Fibroblast of skin of scalp (primary cell): ENCODE measurements at places on chromosomes 5 and 9.

DNA sequence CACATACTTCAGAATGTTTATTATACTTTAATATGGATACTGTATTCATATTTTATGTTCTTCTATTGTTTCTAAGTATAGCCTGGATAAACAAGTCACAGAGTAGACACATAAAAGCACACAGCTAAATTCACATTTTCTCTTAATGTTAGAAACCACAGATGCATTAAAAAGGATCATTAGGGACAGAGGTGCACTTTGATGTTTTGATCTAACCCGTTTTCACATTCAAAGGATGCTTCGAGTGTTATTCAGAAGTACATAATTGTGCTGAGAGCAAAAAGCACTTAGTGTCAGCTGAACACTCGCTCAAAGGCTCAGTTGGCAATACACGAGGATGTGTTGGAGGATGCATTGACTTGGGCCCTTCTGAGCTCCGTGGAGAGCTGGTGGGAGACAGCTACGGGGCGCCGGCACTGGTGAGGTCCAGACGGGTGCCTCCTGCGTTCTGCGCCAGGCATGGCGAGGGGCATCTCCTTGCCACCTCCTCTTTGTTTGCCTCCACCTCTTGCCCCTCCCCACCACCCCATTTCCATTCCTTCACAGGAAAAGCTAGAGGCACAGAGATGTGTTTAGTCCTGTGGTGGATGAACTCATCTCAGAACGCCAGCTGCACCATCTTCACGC lies 35.5 kb downstream of the MED10 start:
- DNase-seq = no peak

DNA sequence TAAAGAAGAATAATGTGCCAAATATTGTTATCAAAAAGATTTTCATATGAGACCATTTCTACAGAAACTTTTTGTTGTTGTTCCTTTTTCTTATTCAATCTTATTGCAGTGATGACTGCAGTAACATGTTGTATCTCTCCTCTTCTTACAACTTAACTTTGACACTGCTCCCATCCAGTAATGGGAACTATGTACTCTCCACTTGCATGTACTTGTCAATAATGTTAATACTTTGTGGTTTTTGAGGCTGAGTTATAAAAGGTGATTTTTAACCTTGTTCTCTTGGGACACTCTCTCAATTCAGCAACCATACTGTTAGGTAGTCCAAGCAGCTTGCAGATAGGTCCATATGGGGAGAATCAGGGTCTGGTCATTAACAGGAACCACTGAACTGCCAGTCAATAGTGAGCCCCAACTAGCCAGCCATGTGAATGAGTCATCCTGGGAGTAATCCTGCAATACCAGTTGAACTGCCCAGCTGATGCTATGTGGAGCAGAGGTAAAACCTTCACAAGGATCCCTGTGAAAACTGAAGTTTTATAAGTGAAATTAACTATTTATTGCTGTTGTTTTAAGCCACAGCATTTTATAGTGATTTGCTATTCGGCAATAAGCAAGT lies 199.6 kb upstream of the DAB2 start:
- peak; percentile 13 for DNase-seq

DNA sequence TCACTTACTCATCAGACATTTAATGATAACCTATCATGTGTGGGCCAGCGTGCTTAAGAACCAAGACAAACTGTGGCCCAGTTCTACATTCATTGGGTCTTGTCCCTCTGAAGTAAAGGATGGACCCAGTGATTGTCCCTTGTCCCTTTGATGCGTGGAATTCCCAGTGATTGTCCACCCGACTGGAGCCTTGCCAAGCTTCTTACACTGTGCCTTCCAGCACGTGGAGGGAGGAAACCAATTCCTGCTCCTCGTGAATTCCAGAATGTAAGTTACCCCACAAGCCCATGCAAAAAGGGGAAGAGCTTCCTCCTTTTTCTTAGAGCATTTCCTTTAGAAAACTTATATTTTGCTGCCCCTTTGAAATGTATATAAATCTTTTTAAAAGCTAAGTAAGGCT lies 7.9 kb downstream of the CKMT2 start:
- no peak for DNase-seq

DNA sequence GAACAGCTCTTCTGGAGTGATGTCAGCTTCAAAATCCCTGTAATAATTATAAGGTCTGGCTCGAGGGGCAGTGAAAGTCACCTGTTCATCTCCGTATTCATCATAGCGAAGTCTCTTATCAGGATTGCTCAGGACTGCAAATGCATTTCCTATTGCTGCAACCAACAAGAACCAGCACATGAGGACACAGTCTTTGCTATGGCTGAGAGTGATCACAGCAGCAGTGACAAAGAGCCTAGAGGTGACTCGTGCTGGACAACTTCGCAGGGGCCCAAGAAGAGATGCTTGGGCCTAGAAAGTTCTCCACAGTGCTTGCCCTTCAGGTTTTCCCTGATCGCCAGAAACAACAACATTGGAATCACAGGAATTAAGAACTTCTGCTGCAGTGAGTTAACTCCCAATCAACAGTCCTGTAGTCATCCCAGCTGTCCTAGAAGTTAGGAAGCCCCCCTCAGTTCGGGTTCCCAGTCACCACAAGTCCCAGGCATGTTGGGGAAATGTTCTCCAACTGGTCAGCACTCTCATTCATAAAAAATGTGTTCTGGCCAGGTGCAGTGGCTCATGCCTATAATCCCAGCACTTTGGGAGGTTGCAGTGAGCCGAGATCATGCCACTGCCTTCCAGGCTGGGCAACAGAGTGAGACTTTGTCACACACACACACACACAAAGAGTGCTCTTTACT lies 13.0 kb downstream of the DNAJC18 start:
- peak; percentile 92 for DNase-seq

GRCh38 chr5:132466433-132467286 lies 23.9 kb downstream of the IRF1 start:
- peak; percentile 85 for DNase-seq

GRCh38 chr9:106862821-106863720 lies at the start of gene ZNF462:
Gene ZNF462, plus strand, starts transcription at chr9:106863166. Its CDS starts 60,218 bp downstream, at chr9:106923384.
- peak; percentile 82 for DNase-seq

DNA sequence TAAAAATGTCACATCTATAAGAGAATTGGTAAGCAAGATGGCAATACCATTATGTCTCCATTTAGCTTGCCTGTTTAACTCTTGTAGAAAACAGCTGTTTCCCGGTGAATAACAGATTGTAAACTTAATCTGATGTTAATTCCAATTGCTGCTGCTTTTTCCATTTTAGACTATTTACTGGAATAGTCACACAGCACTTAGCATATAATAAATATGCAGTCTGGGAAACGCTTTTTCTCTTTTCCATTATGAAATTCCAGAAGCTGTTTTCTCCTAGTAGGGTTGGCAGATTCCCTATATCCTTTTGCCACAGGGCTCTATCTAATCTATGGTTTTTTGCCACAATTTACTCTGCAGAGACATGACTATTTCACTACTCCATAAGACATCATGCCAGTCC lies 148.0 kb downstream of the CEMIP2 start:
- DNase-seq = no peak

- DNase-seq = peak; percentile 36
Observed at GRCh38 chr9:104905153-104905901, 22.6 kb downstream of the ABCA1 start.

DNA sequence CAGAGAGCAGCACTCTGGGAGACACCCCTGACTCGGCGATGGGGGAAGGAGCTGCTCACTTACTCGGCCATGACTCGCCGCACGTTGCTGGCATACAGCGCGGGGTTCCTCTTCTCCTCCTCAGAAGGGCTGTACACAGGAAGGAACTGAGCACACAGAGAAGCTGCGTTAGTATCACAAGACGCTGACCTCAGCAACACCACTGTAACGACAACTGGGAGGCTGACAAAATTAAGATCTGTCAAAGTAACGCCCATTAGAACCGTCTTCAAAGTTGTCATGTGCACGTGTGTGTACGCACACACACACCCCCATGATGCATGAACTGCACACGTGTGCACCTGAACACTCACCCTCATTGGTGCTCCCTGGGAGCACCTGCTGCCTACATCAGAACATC lies 32.1 kb upstream of the SLC6A3 start:
- DNase-seq = no peak

DNA sequence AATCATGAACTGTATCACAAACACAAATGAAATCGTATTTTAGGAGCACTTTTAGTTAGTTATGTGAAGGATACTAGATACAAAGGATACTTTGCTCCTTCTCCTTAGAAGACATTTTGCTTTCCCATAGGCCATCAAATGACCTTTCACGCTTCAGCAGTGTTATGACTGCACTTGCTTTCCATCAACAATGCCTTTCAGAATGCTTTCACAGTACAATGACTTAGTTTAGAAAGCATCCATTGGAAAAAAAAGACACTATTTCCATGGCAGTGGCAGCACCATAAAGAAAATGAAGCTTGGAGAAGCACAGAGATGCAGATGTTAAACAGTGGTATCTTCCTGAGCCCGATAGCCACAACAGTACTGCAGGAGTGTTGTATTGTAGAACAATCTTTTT lies 203.9 kb downstream of the PCSK1 start:
- no peak for DNase-seq

- DNase-seq = peak; percentile 66
Observed at GRCh38 chr5:109693535-109694400, 4.0 kb downstream of the MAN2A1 start.

GRCh38 chr5:5770825-5771224 lies 348.3 kb downstream of the ICE1 start:
- DNase-seq = no peak

- DNase-seq = no peak
Observed at GRCh38 chr5:11148810-11149539, 387.9 kb upstream of the DAP start.

DNA sequence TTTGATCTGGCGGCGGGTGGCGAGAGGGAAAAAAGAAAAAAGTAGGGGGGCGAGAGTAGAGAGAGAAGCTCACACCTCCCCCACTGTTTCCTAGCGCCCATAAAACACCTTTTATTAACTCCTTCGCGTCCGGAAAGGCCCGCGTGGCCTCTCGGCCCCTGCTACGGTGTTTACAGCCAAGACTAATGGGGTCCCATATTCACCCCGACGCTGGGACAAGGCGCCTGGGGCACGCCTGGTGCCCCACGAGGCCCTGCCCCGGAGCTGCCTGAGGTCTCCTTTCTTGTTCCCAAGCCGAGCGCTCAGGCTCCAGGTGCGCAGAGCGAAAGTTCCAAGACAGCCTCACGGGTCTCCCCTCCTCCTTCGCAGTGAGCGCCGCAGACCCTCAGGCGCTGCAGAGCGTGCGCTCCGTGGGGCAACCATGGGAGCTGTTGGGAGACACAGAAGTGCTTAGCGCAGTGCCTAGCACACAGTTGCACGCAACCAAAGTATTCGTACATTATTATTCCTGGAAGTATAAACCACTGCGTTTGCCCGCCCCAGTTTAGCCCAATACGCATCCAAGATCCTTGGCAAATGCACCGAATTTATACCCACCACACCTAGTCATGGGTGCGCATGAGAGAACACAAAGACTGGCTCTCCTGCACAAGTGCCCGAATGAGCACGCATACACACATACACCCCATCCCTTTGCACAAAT lies 4.3 kb downstream of the HAND1 start:
- no peak for DNase-seq

DNA sequence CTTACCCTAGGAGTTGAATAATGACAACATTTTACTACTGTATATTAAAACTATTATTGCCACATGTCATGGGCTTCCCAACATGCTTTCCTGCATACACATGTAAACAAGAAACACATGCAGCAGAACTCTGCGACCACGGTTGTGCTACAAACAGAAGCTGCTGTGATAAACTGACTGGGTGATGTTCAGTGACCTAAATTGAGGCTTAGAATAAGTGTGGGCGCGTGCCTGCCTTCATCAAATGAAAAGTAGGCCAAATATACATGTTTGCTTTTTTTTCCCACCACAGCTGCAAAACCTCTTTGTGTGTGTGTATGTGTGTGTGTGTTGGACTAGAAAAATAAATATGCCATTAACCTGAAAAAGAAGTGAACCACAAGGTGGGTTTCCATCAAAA lies 1202.1 kb downstream of the PTPRD start:
- DNase-seq = no peak

- DNase-seq = no peak
Observed at GRCh38 chr5:122702524-122702875, 72.4 kb upstream of the SNX2 start.

- no peak for DNase-seq
Observed at GRCh38 chr5:176519810-176520720, 17.1 kb downstream of the RNF44 start.

DNA sequence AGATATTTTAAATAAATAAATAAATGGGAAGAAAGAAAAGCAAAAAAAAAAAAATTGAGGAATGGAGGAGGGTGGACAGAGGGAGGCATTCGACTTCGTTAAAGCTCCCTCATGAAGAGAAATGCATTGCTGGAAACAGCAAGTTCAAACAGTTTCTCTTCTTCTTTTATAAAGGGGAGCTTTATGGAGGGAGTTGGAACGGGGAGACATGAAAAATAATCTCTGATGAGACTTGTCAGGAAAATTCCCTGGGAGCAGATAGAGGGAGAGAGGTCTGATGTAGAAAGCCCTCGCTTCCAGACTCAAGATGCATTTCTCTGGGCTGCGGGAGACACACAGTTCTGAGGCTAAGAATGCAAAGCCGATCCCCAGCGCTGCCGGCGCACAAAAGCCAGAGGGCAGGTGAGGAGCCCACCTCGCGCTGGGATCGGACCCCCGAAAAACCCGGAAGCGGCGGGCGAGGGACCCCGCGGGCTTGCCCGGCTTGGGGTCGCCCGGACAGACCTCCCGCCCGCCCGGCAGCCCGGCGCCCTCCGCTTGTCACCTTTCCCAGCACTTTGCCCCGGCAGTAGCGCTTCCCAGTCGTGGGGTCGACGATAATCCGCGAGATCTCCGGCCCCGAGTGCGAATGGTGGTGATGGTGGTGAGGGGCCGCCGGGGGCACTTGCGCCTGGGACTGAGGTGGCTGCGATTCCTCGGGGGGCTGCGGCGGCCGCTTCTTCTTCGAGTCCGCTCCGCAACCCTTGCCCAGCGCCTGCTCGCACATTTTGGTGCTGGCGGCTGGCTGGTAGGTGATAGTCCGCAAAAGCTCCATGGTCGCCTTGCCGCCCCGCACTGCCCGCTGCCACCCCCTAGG lies 512 bp downstream of the PLK2 start:
- peak; percentile 54 for DNase-seq

- peak; percentile 74 for DNase-seq
Observed at GRCh38 chr5:127826011-127826410, 122.8 kb downstream of the CCDC192 start.

GRCh38 chr9:12232836-12233235 lies 460.3 kb upstream of the TYRP1 start:
- DNase-seq = no peak

DNA sequence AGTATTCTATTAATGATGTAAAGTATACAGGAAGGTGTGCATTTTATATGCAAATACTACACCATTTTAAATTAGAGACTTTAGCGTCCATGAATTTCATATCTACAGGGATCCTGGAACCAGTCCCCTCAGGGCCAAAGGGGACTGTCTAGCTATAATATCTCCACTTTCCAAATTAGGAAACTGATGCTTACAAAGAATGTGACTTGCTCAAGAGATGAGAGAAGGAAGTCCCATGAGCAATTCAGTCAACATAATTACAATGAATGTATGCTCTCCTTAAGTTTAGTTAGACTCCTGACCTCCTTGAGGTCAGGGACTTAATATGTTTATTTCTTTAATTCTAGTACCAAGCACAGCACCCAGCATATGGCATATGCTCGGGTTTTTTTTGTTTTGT lies 23.7 kb downstream of the NIPBL start:
- peak; percentile 15 for DNase-seq
